ENCODE measurements at places on chromosomes 1 and 21.

DNA sequence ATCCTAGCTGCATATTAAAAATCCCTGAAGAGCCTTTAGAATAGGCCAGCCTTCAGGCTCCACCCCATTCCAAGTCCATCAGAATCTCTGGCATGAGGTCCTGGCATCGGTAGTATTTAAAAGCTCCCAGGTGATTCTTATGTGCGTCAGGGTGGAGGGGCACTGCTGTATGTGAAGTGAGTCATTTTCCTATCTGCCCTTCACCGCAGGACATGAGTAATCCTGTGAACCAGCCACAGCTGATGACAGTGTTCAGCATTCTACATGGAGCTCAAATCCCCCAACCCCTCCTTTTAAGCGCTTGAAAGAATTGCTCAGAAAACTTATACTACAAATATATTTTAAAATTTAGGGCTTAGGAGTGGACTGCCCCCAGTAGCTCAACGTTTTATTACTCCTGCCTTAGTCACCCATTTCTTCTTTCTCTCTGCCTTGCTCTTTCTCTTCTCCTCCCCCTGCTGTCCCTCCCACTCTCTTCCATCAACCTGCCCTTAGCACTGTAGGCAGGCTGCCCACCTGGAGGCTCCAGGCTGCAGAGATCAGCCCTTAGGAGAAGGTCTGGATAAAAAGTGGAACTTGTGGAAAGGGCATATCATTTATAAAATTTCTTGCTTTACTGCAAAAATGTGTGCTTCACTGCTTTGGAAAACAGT is 73.8 kb upstream of the ZNF281 start:
- no peak for DNase-seq

- DNase-seq, result no peak
Observed at GRCh38 chr21:42137191-42137904, 66.2 kb downstream of the UMODL1 start.

DNA sequence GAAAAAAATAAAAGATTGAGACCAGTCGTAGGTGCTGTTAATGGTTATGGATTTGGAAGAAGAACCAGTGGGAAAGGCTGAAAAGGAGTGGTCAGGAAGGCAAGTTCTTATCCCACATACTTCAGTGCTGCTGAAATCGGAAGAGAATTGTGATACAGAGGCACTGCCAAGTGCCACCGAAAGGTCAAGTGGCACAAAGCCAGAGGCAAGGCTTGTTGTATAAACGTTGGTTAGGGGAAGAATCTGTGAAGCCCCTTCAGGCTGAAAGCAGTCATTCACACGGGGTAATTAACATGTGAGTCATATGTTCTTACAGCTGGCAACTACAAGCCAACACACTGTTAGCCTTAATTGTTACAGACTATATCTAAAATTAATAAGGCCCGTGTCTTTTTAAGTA is 48.8 kb downstream of the ZBTB40 start:
- no peak for DNase-seq

GRCh38 chr1:32725615-32725982 is 23.0 kb upstream of the SYNC start:
- no peak for DNase-seq

- no peak for DNase-seq
Observed at GRCh38 chr1:203281033-203281432, 24.3 kb upstream of the BTG2 start.

DNA sequence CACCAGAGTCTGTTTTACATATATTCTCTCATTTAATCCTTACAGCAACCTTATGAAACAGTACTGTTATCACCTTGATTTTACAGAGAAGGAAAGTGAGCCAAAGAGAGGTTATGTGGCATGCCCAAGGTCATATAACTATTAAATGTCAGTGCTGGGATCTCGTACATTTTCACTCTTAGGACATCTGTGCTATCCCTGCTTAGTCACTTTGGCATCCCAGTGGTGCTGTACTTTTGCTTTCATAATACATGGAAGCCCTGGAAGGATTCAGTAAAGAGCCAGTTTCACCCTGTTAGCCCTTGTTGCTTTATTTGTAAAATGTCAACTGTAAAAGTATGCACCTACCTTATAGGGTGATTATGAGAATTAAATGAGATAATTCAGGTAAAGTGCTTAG is 104.4 kb downstream of the NFIA start:
- no peak for DNase-seq

GRCh38 chr1:199515261-199515660 is 512.2 kb upstream of the NR5A2 start:
- no peak for DNase-seq

GRCh38 chr1:50266509-50266908 is 156.7 kb downstream of the DMRTA2 start:
- no peak for DNase-seq

DNA sequence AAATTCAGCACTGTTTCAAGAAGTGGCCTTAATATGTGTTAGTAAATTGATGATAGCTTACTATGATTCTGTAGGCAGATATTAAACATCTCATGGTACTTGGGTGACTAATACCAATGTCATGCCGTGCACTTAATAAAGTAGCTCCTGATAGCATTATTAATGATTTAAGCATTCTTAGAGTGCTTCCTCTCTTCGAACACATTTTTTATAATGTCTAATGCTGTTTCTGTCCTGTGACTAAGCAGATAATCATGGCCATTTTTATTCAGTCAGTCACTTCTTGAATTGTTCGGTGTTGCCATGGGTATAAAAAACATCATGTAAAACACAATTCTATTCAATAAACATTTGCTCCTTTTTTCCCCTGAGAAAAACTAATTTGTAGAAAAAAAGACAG is 804.6 kb upstream of the ADGRL4 start:
- DNase-seq, result no peak

DNA sequence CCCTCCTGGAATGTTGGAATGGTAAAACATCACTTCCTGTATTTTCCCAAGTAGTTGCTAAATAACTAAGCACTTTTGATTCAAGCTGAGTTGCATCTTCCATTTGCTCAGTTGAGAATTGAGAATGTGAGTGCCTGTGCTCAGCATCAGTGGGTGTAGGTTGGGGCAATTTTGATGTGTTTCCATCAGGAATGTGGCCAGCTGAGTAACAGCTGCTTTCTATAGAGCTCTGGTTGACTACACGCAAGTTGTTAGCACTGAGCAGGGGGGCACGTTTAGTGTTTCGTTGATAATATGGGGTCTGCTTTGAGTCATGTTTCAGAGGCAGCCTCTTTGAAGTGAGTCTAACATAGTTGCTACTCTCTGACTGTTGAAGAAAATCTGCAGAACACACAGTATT is 41.5 kb downstream of the LRRC53 start:
- DNase-seq, result no peak

GRCh38 chr1:227925582-227926198 is 22.0 kb downstream of the WNT9A start:
- no peak for DNase-seq

- DNase-seq, result no peak
Observed at GRCh38 chr1:53545663-53546408, 86.6 kb downstream of the DMRTB1 start.

- DNase-seq, result no peak
Observed at GRCh38 chr1:174160109-174160473, 771 bp downstream of the RABGAP1L start.

DNA sequence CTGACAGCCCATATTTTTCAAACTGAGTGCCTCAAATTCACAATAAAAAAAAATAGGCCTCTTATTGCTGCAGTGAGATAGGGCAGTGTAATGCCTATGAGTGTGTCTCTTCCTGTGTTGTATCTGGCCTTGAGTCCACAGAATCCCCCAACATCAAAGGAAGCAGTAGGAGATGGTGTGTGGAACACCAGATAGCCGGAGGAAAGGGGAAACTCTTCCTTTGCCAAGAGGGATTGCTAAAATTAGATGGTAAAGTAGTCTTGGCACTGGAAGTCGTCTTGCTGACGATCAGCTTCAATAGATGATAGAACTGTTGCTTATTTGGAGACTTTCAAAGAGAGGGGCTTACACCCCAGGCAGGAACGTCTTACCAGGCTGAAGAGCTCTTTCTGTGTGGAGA is 51.8 kb downstream of the RUNX1 start:
- no peak for DNase-seq

DNA sequence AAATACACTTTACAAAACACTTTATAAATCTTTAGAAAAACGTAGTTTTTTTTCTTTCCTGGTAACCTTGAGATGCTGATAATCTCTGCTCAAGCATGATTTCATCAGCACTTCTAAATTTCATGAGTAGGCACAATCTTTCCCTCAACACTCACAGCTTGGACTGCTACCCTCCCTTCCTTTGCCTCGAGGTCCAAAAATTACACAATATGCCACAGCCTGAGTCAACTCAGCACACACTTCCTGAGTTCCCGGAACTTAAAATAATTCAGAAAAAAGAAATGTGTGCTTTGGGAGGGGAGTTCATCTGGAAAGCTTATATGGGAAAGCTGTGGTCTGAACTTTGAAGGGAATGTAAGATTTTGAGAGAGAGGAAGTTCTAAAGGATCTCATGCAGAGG is 5.9 kb downstream of the CLCA2 start:
- no peak for DNase-seq

GRCh38 chr1:10033359-10033845 is 644 bp downstream of the UBE4B start:
- no peak for DNase-seq

DNA sequence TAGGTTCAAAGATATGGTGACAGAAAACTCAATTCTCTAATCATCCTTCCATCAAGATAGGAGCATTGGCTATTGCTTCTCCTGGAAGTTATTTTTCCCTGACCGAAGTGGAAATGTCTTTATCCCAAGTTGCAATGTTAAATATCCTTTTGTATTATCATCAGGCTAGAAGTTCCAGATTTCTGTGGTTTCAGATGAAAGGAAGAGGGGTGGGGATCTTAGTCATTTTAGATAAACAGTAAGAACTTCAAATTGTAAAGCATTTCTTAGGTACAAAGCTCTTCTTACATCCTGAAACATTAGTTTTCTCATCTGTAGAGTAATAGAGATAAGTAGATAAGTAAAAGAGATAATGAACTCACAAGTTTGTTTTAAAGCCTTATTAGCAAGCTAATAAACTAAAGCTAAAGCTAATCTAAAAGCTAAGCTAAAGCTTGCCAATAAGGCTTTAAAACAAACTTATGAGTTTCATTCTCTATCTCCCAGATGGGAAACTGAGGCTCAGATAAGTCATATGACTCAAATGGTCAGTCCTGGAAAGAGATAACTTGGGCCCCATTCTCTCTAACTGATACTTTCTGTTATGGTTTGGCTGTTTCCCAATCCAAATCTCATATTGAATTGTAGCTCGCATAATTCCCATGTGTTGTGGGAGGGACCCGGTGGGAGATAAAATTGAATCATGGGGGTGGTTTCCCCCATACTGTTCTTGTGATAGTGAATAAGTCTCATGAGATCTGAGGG is 99.2 kb upstream of the KCNK2 start:
- no peak for DNase-seq

GRCh38 chr1:13900583-13900982 is 200.6 kb downstream of the PRDM2 start:
- DNase-seq, result no peak

- no peak for DNase-seq
Observed at GRCh38 chr21:28541371-28542112, 451.1 kb downstream of the LTN1 start.

GRCh38 chr1:170545476-170545875 is 13.5 kb downstream of the GORAB start:
- no peak for DNase-seq

DNA sequence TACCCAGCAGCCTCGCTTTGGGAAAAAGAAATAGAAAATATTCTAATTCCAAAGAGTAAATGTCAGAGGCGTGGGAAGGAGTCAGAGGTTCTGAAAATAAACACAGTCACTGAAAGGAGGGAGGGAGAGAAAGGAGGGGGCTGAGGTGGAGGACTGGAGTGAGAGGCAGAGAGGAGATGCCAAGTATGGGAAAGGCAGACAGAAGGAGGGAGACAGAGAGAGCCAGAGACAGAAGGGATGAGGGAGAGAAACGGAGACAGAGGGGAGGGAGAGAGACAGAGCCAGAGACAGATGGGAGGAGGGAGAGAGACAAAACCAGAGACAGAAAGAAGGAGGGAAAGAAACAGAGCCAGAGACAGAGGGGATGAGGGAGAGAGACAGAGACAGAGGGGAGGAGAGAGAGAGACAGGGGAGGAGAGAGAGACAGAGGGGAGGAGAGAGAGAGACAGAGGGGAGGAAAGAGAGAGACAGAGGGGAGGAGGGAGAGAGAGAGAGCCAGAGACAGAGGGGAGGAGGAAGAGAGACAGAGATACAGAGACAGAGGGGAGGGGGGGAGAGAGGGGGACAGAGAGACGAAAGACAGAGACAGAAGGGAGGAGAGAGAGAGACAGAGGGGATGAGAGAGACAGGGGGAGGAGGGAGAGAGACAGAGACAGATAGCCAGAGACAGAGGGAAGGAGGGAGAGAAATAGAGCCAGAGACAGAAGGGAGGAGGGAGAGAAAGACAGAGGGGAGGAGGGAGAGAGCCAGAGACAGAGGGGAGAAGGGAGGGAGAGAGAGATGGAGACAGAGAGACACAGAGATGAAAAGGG is 525.5 kb downstream of the MATN1 start:
- DNase-seq, result no peak

- DNase-seq, result no peak
Observed at GRCh38 chr1:156894711-156895454, 1.4 kb downstream of the PEAR1 start.

DNA sequence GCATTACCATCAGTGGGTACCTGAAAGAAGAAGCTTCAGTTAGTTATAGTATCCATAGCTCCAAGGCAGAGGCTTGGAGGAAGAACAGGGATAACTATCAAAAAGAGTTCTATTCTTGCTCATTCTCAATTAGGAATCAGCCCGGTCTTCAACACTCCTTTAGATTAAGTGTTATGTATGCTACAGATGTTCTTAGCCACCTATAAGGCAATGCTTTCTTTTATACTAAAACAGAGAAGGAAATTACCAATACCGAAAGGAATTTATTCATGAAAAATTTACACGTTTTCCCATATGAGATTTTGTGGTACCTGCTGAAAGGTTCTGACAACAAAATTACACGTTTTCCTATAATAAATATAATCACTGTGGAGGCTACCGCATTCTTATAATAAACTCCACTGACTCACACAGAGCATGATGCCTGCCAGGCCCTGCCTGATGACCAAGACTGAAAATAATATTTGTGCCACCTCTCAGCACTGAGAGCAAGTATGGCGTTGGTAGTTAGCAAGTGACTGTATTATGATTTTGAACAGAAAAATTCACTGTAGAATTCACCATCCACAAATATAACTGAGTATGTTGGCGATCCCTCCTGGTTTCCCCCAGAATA is 58.3 kb downstream of the APP start:
- DNase-seq, result no peak

- DNase-seq, result no peak
Observed at GRCh38 chr21:32666258-32666657, 54.1 kb upstream of the CFAP298 start.

GRCh38 chr1:7174980-7175906 is 390.0 kb downstream of the CAMTA1 start:
- DNase-seq, result no peak

DNA sequence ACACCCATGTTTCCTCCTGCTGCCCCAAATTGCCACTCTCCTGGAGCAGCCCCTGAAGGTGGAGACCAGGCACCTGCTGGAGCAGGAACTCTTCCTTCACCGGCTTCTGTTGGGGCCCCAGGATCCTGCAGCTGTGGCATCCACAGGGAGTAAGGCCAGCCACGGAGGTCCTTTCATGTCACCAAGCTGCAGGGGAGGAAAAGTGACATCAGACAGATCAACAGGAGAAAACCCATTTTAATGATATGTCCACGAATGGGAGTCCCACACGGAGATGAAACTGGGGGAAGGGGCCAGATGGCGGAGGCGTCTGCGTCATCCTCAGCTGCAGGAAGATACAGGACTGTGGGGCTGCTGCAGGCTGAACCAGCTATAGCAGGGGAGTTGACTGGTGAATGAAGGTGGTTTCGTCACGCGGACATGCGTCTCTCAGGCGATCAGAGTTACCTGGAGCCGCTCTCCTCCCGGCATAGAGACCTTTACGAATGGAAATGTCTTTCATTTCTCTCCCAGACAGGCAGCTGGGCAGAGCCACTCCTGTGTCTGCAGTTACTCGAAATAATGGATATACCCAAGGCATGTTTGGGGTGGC is 9.9 kb downstream of the TP73 start:
- DNase-seq, result no peak

All from cerebellar nuclear complex (tissue), 1 donor.